ENCODE measurements at places on chromosomes 7 and 10. TPM values are rescaled to one million over a fixed set of nuclear protein-coding genes. Genes with fewer than 3 reads are reported as not detected.

DNA sequence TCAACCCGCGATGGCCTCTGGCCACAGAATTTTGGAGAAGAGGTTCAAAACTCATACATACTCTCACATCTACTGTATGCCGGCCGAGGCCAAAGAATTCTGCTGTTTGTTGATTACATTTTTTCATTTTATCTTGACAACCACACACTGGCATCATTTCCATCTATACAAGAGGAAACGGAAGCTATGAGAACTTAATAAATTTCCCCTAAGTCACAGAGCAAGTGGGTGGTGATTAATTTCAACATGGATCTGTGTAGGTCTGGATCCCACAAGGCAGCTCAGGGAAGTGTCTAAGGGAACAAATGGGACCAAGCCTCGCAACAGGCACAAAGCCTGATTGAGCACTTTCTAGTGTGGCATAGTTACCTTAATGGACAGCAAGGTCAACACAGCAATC is 18.0 kb downstream of the ELMO1 start:
- no peak overlapping the region for H3K4me3 ChIP-seq
- no peaks in the 10 kb centered on the region for H3K36me3 ChIP-seq
- no peaks in the 10 kb centered on the region for H3K27me3 ChIP-seq
- H3K4me1 ChIP-seq: no peaks in the 10 kb centered on the region
- no peak for DNase-seq
- H3K27ac ChIP-seq: no peak overlapping the region

- DNase-seq: peak; percentile 52
- H3K4me3 ChIP-seq: peak overlapping the region; percentile 71
- no peaks in the 10 kb centered on the region for H3K27me3 ChIP-seq
- no peaks in the 10 kb centered on the region for H3K36me3 ChIP-seq
- H3K27ac ChIP-seq: peak overlapping the region; percentile 1
Measured at GRCh38 chr7:101816595-101817470, 593 bp upstream of the CUX1 start.

CFAP46 gene
- total RNA-seq: 0.33 TPM

SPDYE6 gene
- total RNA-seq: not detected

GRCh38 chr10:35336921-35337823 is 863 bp downstream of the CCNY start:
- H3K36me3 ChIP-seq: no peaks in the 10 kb centered on the region
- DNase-seq: peak; percentile 54
- no peaks in the 10 kb centered on the region for H3K27me3 ChIP-seq
- H3K4me1 ChIP-seq: peaks cover 32% of the 10 kb centered on the region

ACHE gene
- total RNA-seq: 7.3 TPM

DYDC1 gene
- not detected for total RNA-seq

DNA sequence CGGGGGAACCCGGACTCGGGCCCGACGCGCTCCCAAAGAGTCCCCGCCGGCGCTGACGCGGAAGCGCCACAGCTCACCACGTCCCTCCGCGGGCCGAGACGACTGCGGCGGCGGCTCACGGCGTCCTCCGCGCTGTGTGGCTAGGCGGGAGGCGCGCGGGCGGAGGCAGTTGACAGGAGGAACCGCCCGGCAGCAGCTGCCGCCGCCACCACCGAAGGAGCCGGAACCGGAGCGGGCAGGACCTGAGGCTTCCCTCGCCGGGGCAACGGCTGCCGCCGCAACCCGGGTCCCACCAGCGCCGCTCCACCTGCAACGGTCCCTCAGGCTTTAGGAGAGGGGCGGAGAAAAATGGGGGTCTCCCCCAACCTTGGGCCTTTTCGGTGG is 334 bp downstream of the ZNF800 start:
- no peaks in the 10 kb centered on the region for H3K27me3 ChIP-seq
- peak; percentile 66 for DNase-seq
- H3K4me1 ChIP-seq: peaks cover 24% of the 10 kb centered on the region
- H3K4me3 ChIP-seq: peak overlapping the region; percentile 89
- no peaks in the 10 kb centered on the region for H3K36me3 ChIP-seq

GRCh38 chr7:26135551-26135950 is 16.4 kb upstream of the NFE2L3 start:
- no peak overlapping the region for H3K4me3 ChIP-seq
- no peaks in the 10 kb centered on the region for H3K4me1 ChIP-seq
- no peak for DNase-seq
- H3K36me3 ChIP-seq: no peaks in the 10 kb centered on the region

GPR37 gene
- total RNA-seq: 2.6 TPM

GRCh38 chr10:97336942-97337831 is 2.7 kb upstream of the FRAT2 start:
- H3K27me3 ChIP-seq: no peaks in the 10 kb centered on the region
- H3K27ac ChIP-seq: peak overlapping the region; percentile 77
- no peak overlapping the region for H3K4me3 ChIP-seq
- peak; percentile 68 for DNase-seq
- H3K4me1 ChIP-seq: peaks cover 35% of the 10 kb centered on the region

GRCh38 chr10:52454491-52454890 is 140.4 kb downstream of the DKK1 start:
- no peaks in the 10 kb centered on the region for H3K36me3 ChIP-seq
- H3K4me3 ChIP-seq: no peak overlapping the region
- no peak for DNase-seq
- no peaks in the 10 kb centered on the region for H3K27me3 ChIP-seq
- H3K4me1 ChIP-seq: no peaks in the 10 kb centered on the region

DNA sequence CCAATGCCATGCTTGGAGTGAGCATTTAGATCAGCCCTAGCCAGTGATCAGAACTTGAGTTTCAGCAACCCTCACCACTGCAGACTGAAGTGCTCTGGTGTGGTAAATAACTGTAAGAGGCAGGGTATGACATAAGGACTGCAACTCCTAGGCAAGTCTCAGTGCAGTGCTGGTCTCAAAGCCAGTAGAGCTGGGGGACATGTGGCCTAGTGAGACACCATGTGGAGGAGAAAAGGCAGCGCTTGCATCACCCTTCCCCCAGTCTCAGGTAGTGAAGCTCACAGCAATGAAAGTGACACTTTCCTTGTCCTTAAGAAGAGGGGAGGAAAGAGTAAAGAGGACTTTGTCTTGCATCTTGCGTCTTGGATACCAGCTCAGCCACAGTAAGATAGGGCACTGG is 386.8 kb upstream of the POT1 start:
- DNase-seq: peak; percentile 15
- no peak overlapping the region for H3K4me3 ChIP-seq
- H3K27ac ChIP-seq: no peak overlapping the region
- H3K4me1 ChIP-seq: no peaks in the 10 kb centered on the region
- H3K27me3 ChIP-seq: no peaks in the 10 kb centered on the region

GRCh38 chr7:12839508-12840153 is 152.2 kb downstream of the ARL4A start:
- DNase-seq: peak; percentile 50
- no peak overlapping the region for H3K27ac ChIP-seq
- H3K27me3 ChIP-seq: no peaks in the 10 kb centered on the region
- no peak overlapping the region for H3K4me3 ChIP-seq
- peaks cover 9% of the 10 kb centered on the region for H3K4me1 ChIP-seq

MINDY4 gene
- total RNA-seq: 7.5 TPM

WIPF3 gene
- total RNA-seq: 0.33 TPM

- peak overlapping the region; percentile 56 for H3K4me3 ChIP-seq
- no peak for DNase-seq
- no peak overlapping the region for H3K27ac ChIP-seq
- no peaks in the 10 kb centered on the region for H3K27me3 ChIP-seq
- H3K36me3 ChIP-seq: no peaks in the 10 kb centered on the region
- H3K4me1 ChIP-seq: peaks cover 51% of the 10 kb centered on the region
Measured at GRCh38 chr10:7409732-7410168, 1.1 kb downstream of the SFMBT2 start.

GRCh38 chr7:14859267-14859666 is 43.3 kb downstream of the DGKB start:
- no peak overlapping the region for H3K4me3 ChIP-seq
- no peaks in the 10 kb centered on the region for H3K36me3 ChIP-seq
- H3K4me1 ChIP-seq: no peaks in the 10 kb centered on the region
- no peak for DNase-seq
- H3K27me3 ChIP-seq: no peaks in the 10 kb centered on the region
- no peak overlapping the region for H3K27ac ChIP-seq

DNA sequence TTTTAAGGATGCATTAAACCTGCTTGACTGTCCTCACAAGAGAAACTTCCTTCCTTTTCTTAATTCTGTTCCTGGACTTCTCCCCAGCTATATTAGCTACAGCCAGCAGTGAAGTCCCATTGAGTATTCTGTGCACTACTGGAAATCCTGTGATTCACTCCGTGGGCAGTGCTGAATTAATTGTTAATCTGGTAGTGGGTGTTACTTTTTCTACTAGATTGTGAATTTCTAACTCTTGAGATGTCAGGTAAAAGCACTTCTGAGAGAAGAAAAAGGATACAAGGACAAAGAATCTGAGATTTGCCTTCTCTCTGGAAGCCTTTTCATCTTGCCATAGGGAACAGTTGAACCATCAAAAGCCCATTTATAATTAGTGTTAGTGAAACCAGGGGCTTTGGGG is 33.9 kb downstream of the CYCS start:
- no peak for DNase-seq
- H3K4me1 ChIP-seq: peaks cover 10% of the 10 kb centered on the region
- H3K27ac ChIP-seq: no peak overlapping the region
- H3K27me3 ChIP-seq: no peaks in the 10 kb centered on the region
- H3K36me3 ChIP-seq: no peaks in the 10 kb centered on the region

DNA sequence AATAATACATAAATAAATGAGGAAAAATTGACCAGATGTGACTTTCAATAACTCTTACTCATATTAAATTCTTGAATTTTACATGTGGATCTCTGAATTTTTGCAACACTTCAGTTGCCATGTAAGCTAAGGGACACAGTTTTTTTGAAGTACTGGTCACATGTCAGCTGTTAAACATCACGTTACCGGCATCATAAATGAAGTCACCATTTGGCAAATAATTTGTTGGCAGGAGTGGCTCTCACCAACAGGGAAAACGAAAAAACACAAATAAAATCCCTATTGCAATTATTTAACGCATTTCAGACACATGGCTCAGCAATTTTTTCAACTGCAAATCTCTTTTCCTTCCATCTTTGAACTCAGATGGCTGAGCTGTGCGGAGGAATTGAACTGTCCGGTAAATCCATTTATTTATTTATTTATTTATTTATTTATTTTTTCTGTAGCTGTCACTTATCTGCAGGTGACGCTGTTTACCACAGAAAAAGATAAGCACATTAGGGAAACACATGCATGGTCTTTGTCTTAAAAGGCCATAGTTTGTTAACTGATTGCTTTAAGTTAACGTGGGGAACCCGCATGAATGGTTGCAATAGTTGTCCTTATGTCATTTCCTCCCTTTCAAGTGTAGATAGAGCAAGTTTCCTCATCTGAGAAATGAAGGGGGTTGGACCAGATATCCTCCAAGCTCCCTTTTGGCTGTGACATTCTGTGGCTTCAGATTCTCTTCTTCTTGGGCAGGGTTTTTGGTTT is 64.7 kb upstream of the JAZF1 start:
- H3K4me1 ChIP-seq: no peaks in the 10 kb centered on the region
- no peak overlapping the region for H3K27ac ChIP-seq
- no peak for DNase-seq
- no peaks in the 10 kb centered on the region for H3K36me3 ChIP-seq
- no peaks in the 10 kb centered on the region for H3K27me3 ChIP-seq

DNA sequence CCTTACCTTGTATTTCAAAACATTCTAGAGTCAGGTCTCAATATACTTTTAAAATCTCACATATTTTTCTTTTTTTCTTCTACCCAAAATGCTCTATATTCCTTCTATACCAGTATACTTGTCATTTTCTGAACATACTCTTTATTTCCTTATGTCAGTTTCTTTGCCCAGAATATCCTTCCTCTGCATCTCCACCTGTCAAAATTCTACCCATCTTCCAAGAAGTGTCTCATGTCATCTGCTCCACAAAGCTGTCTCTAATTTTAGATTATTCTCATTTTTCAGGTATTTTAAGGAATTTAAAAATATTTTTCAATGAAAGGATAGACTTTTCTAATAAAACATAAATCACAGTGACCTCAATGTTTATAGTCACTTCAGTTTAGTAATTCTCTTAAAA is 328.0 kb upstream of the SMIM30 start:
- H3K27ac ChIP-seq: no peak overlapping the region
- H3K27me3 ChIP-seq: no peaks in the 10 kb centered on the region
- no peaks in the 10 kb centered on the region for H3K4me1 ChIP-seq
- H3K4me3 ChIP-seq: no peak overlapping the region
- no peaks in the 10 kb centered on the region for H3K36me3 ChIP-seq
- DNase-seq: no peak

DNA sequence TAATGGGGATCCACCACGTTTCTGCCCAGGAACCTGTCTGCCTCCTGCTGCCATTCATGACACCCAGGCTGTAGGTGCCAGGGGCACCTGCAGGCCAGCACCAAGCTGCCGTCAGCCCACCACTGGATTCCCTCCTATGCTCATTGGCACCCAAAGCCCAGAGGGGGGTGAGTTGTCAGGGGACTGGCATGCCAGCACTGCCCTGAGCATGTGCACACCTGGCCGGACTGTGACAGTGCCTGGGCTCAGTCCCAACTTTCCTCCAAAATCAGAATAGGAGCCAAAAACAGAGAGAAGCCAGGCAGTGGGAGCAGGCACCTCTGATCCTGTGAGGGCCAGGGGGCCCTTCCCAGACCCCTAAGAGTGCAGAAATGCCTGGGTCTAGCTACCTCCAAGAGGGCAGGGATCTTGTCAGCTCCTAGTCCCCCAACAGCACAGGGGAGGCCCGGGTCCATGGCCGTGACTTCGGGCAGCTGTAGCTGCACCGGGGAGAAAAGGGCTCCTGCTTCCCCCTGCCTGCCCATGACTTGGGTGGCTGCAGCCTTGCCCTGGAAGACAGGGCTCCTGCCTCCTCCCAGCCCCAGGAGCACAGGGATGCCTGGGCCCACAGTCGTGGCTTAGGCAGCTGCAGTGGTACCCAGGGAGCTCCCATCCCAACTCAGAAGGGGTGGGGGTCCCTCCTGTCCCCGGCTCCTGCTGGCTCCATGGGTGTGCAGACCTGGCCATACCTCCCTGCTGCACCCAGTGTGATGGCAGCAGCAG is 249.8 kb upstream of the DKK1 start:
- no peak overlapping the region for H3K27ac ChIP-seq
- H3K27me3 ChIP-seq: no peaks in the 10 kb centered on the region
- no peaks in the 10 kb centered on the region for H3K4me1 ChIP-seq
- no peaks in the 10 kb centered on the region for H3K36me3 ChIP-seq

NHLRC2 gene
- total RNA-seq: 17.9 TPM

DNA sequence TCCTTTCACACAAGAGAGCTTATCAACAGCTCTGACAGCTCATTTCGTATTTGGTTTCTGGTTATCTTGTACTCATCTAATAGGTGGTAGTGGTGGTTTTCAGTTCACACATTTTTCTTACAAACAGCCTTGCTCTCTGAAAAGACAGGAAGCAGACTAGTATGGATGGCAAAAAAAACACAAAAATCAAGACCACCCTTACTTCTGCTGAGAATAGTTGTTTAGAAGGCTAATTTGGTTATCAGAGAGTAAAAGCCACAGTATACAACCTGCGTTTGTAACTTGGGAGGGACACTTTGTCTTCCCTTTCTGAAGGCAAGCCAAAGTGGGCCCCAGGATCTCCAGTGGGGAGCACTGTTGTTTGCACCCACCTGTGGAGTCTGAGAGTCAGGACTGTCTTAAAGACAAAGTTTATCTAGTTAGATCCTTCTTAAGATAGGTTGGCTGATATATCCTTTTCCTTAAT is 68.0 kb downstream of the PIP4K2A start:
- no peak overlapping the region for H3K27ac ChIP-seq
- no peaks in the 10 kb centered on the region for H3K27me3 ChIP-seq
- no peak for DNase-seq
- H3K4me1 ChIP-seq: peaks cover 23% of the 10 kb centered on the region
- no peak overlapping the region for H3K4me3 ChIP-seq

ASZ1 gene
- total RNA-seq: not detected

TCAF1 gene
- total RNA-seq: 15.8 TPM

SFTPA1 gene
- not detected for total RNA-seq

Data from body of pancreas (tissue), 4 donors.